Stimulated activated CD8-positive, alpha-beta memory T cell treated with anti-CD3 and anti-CD28 coated beads, Interleukin-7, amount 100 ng/mL, for 1 hour (primary cell): ENCODE measurements at places on chromosomes 5 and 9.

GRCh38 chr9:131418143-131419025 lies 24.5 kb downstream of the PRRC2B start:
- no peak for DNase-seq

DNA sequence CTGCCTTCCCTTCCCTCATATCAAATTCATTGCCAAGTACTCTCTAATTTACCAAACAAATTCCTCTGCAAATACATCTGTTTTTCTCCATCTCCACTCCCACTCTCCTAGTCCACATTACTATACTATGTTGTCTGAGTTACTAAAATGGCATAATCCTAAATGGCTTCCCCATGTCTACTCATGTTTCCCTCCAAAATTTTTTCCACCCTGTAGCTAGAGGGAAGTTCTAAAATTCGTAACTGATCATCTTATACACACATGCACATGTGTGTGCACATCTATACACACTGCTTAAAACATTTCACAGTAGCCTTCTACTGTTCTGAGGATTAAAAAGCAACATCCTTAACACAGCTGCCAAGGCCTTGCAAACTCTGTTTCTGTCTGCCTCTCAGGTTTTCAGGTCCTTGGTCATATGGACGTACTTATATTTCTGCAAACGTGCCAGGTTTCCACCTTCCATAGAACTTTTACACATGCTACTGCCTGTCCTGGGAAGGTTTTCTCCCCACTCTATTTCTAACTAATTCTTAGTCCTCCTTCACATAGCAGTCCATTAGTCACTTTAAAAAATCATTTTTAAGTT lies 140.6 kb downstream of the LURAP1L start:
- DNase-seq: no peak

DNA sequence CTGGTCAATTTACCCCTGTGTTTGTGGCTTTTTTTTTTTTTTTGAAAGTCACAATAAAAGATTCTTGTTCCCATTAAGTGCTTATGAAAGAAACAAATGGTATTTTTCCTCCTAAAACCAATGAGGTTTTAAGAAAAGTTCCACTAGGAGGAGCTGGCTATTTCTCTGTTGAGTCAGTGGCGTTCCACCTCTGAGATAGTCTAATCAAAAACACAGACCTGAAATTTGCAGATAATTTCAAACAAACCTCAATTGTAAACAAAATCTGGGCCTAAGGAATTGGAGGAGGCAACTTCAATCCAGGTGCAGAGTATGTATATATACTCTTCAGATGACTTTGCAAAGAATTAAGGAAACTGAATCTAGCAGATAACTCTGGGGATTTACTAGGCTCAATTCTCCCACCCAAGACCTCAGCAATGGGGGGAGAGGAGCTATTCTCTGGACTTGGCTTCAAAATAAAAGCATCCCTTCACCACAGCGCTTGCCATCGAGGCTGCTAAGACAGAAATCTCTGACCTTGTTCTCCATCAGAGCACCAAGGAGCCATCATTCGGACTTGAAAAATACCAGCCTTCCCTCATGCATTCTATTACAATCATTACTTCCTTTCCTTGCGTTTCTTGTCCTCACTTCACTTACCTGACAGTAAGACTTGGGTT lies 52.4 kb downstream of the FANCC start:
- no peak for DNase-seq

GRCh38 chr9:134326724-134327601 lies 708 bp downstream of the RXRA start:
- DNase-seq: no peak

- DNase-seq: no peak
Measured at GRCh38 chr5:99901972-99902371, 633.2 kb upstream of the FAM174A start.

GRCh38 chr5:144332265-144332664 lies 161.6 kb downstream of the KCTD16 start:
- DNase-seq: no peak
